ENCODE measurements at places on chromosomes 12 and 14. TPM values are rescaled to one million over a fixed set of nuclear protein-coding genes. Genes with fewer than 3 reads are reported as not detected.

Gene A2M
- 1.0 TPM for total RNA-seq

Gene GLIPR1
- total RNA-seq: 10.0 TPM

Gene PMCH
- not detected for total RNA-seq

Gene KRT74
- 0.66 TPM for total RNA-seq

Gene NRXN3
- total RNA-seq: 17.1 TPM

Gene GPR65
- total RNA-seq: not detected

Gene CPNE8
- total RNA-seq: 4.4 TPM

Gene LRP1-AS
- 1.4 TPM for total RNA-seq

Gene RDH12
- total RNA-seq: 4.2 TPM
